ENCODE measurements at places on chromosomes 4 and X.
A peak's percentile ranks its signal among the peaks of the same experiment; 100 is the strongest.

DNA sequence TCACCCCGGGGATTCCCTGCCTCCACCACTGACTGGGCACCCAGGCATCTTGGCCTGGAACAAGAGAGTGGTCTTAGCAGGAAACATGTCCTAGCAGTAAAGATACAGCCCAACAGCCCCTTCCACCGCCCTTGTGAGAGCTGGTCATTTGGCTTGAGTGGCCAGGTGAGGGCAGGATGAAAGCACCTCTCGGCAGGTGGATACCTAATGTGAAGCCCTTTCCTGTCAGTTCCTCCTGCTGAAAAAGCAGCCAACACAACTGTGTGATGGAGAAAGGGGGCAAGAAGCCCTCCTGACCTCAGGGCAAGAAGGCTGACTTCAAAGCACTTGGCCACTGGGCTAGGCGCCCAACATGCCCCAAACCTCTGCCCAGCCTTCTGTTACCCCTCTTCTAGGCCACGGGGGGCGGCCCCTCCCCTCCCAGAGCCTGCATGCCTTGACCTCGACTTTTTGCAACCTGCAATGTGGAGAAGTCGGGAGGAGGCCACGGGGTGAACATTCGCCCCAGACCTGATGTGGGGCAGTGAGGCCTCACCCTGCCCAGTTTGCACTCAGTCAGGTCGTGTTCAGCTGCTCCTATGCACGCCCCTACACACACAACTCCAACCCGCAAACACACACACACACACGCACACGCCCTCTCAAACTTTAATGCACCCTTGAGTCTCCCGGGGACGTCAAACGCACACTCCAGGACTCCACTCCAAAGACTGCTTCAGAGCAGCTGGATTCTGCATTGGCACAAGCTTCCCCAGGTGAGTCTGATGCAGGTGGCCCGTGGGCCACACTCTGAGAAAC, 1.1 kb downstream of the LGI2 start:
- no peak for DNase-seq

- DNase-seq: no peak
Observed at GRCh38 chrX:41912923-41913322, 10.4 kb downstream of the CASK start.

GRCh38 chr4:119139822-119140252, 4.2 kb downstream of the MYOZ2 start:
- DNase-seq: no peak

DNA sequence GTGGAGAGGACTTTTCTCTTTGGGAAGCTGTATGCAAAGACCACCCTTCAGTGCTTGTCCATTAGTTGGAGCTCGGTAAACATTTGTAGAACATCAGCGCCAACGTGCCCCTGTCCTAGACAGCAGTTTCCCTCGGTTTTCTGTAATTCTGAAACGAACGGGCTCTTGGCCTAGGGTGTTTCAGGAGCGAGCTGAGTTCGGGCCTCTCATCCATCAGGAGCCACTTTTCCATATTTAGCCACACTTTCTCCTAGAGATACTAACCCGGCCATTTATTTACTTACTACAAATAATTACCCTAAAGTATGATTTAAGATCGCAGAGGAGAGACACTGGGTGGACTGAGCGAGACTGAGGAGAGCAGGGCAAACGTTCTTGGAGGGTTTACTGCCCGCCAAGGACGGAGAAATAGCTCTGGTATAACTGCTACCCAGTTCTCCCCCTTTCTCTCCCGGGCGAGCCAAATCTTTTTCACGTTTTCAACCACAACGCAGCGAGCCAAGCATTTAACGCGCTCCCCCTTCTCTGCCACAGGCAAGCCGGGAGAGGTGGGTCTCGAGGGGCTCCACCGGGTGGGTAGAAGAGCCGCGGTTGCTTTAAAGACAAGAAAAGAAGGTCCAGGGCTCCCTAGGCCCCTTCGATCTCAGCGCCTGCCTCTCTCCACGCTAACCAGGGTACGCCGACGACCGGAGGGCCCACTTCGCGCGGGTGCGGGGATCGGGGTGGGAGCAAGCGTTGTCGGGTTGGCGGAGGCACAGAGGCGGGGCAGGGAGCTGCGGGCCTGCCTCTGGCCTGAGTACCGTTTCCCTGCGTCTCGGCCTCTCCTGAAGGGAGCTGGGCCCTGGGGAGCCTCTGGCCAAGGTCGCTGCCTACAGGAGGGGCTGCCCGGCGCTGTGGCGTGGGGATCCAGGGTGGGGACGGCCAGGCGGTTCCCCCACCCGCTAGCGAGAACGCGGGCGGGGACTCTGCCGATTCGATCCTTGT, 10.8 kb upstream of the PITX2 start:
- DNase-seq: no peak

GRCh38 chrX:130575831-130576389, 174.1 kb downstream of the RBMX2 start:
- DNase-seq: peak; percentile 26

- DNase-seq: no peak
Observed at GRCh38 chrX:113330416-113330815, 489.8 kb upstream of the AMOT start.

DNA sequence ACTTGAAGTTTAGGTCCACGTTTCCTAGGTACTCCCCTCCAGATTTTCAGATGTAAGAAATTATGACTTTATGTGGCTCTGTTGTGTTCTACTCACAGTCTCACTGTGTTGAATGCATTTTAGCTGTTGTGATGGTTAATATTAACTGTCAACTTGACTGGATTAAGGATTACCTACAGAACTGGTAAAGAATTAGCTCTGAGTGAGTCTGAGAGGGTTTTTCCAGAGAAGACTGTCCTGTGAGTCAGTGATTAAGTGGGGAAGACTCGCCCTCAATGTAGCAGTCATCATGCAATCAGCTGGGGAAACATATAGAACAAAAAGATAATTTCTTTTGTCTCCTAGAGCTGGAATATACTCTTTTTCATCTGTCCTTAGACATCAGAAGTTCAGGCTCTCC, 493.4 kb downstream of the ACTRT1 start:
- no peak for DNase-seq

- no peak for DNase-seq
Observed at GRCh38 chr4:114304046-114304445, 294.6 kb upstream of the UGT8 start.

DNA sequence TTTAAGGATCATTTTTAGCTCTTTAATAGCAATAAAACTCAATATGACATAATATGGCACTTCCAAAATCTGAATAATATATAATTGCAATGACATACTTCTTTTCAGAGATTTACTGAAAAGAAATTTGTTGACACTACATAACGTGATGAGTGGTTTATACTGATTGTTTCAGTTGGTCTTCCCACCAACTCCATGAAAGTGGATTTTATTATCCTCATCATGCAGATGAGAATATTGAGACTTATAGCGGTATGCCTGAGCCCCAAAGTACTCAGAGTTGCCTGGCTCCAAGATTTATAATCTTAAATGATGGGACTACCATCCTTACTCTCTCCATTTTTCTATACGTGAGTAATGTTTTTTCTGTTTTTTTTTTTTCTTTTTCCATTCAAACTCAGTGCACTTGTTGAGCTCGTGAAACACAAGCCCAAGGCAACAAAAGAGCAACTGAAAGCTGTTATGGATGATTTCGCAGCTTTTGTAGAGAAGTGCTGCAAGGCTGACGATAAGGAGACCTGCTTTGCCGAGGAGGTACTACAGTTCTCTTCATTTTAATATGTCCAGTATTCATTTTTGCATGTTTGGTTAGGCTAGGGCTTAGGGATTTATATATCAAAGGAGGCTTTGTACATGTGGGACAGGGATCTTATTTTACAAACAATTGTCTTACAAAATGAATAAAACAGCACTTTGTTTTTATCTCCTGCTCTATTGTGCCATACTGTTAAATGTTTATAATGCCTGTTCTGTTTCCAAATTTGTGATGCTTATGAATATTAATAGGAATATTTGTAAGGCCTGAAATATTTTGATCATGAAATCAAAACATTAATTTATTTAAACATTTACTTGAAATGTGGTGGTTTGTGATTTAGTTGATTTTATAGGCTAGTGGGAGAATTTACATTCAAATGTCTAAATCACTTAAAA, 15.3 kb downstream of the ALB start:
- no peak for DNase-seq

DNA sequence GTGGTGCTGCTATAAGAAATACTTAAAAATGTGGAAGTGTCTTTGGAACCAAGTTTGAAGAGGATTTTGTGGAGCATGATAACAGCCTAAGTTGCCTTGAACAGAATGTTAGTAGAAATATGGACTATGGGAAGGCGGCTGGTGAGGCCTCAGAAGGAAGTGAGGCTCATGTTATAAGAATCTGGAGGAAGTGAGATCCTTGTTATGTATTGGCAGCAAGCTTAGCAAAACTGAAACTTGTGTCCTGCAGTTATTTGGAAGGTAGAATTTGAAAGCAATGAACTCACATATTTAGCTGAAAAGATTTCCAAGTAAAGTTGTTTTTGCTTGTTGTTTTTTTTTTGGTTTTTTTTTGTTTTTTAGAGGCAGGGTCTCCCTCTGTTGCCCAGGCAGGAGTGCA, 13.6 kb upstream of the MED14 start:
- no peak for DNase-seq

DNA sequence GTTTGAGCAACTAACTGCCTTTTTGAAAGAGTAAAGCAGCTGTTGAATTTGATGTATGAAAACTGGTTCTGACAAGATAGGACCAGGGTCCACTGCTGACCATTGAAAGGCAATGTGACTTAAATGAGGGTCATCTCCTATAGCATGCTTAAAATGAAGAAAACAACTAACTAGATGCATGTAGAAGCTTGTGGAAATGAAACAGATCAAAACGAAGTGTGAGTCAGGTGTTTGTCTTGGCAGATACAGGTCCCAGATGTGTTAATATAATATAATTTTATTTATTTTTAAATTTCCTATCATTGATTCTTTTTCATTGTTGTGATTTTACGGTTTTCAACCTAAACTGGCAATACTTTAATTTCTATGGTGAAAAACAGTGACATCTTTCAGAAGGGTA, 83.6 kb downstream of the ATOH1 start:
- DNase-seq: no peak

DNA sequence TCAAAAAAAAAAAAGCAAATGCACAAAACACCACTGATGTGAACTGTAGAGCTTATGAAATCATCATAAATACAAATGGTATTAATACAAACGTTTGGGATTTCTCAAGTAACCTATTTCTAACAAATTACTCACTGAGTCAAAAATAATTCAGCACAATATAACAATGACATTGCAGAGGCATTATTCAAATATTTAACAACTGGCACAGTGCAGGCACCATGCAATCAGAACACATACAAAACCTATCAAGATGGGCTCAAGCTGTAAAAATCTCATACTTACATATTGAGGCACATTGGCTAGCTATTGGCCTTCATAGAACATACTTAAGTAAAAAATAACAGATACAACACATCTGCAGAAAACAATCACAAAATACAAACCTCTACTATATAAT, 81.1 kb downstream of the LRBA start:
- DNase-seq: no peak

GRCh38 chr4:3328814-3329663, 36.2 kb downstream of the RGS12 start:
- DNase-seq: peak; percentile 15

DNA sequence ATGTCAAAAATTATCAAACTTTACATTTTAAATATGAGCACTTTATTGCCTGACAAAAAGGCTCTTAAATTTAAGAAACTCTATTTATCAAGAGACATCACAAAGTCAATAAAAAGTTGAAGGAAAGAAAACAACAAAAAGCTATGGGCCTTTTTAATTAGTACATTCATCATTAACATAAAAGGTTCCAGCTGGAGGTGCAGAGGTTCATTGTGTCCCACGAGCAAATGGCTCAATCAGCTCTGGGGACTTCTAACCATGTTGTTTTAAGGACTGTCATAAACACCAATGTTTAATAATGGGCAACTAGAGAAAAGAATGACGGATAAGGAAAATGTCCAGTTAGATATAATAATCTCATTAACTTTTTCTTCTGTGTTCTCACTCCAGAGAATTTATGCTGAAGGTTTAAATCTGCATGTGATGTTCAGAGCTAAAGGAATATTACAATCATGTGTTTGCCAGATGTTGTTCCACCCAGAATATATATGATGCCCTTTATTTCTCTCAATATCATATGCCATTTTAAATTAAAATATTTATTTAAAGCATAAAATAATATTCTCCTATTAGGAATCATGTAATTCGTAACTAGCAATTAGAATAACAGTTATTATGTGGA, 840.3 kb upstream of the ADGRL3 start:
- no peak for DNase-seq

- no peak for DNase-seq
Observed at GRCh38 chr4:138609943-138610350, 367.8 kb upstream of the SLC7A11 start.

DNA sequence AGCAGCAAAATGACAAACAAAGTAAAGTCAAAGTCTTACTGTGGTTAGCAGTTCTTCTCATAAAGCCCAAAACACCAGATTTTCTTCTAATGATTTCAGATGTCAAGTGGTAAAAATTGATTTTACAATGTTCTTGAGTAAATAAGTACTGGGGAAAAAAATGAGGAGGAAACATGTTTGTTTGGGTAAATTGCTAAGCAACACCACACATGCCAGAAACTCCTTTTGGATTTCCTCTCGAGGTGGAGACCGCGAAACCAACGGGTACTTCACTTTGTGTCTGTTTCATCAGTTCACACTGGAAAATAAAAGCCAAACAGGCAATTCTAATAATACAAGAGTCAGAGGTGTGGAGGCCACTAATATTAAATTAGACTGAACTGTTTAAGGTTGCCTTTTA, 4.6 kb upstream of the PKD2 start:
- DNase-seq: no peak

GRCh38 chrX:138856881-138857604, 145.5 kb upstream of the FGF13 start:
- no peak for DNase-seq

All from femur (tissue), 1 donor.